ENCODE measurements at places on chromosomes 2 and 18.

DNA sequence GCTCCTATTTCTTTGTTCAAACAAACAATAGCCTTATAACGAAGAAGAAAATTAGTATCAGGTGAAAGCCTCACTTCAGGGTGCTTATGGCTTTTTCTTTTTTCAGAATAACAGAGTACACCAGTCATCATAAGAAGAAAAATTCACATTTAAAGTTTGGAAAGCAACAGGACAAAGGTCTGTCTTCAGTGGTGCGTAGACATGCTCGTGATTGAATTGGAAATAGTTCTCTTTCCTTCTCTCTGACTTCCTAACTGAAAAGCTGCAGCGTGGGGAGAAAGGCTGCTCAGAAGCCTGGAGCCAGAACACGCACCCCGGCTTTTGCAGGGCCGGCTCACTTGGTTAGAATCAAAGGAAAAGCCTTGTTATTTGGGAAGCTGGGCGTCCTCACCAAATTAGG is 127.6 kb upstream of the ZNF516 start:
- H3K27me3 ChIP-seq, result peaks cover 35% of the 10 kb centered on the region
- H3K36me3 ChIP-seq, result no peaks in the 10 kb centered on the region
- DNase-seq, result no peak
- no peak overlapping the region for H3K4me3 ChIP-seq
- H3K4me1 ChIP-seq, result peaks cover 7% of the 10 kb centered on the region

- H3K27me3 ChIP-seq, result peaks cover 3% of the 10 kb centered on the region
- no peak for DNase-seq
- no peaks in the 10 kb centered on the region for H3K36me3 ChIP-seq
- H3K4me3 ChIP-seq, result no peak overlapping the region
- H3K4me1 ChIP-seq, result no peaks in the 10 kb centered on the region
- no peak overlapping the region for H3K27ac ChIP-seq
Observed at GRCh38 chr2:160822006-160822405, 328.4 kb upstream of the RBMS1 start.

DNA sequence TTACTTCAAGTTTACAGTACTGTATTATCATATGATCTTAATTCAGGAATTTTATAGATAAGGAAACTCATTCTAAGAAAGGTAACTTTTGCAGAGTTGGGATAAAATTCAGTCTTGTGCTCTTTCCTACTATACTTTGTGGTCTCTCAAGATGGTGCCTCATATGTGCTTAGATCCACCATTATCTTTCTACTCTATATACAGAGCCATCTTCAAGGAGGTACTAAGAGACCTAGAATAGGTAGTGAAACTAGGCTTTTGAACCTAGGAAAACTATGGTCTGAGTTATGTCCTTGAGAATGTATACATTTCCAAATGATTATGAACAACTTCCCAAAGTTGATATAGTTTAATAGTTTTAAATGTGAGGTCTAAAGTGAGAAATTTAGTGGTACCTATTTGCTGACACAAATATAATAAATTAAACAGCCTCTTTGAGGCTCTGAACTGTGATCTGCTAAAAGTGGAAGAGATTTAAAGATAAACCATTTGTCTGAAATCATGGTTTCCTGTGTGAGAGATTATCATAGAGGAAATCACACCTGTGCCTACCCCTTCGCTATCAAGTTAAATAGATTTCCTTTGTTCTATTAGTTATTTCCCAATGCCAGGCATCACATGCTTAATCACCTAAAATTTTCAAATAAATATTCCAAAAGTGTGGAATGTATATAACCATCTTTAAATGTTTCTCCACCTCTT is 27.2 kb downstream of the ACAA2 start:
- H3K36me3 ChIP-seq, result peaks cover 33% of the 10 kb centered on the region
- H3K27ac ChIP-seq, result peak overlapping the region; percentile 39
- H3K27me3 ChIP-seq, result no peaks in the 10 kb centered on the region
- H3K4me3 ChIP-seq, result no peak overlapping the region
- DNase-seq, result no peak
- peaks cover 18% of the 10 kb centered on the region for H3K4me1 ChIP-seq

DNA sequence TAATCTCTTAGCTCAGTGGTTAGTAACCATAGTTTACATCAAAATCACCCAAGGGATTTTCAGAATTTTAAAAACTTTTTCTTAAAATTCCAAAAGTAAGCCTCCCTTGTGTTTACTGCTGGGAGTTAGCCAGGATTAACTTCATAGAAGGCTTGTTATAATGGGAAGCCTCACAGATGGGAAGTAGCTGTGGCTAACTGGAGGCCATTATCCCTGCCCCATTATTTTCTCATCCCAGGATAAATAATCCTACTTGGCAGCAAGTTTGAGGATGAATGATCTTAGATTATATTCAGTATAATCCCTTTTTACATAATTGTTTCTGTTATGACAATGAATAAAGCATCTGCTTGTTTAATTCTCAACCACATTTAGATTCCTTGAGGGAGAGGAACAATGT is 25.5 kb downstream of the PLEK start:
- no peak overlapping the region for H3K4me3 ChIP-seq
- no peak for DNase-seq
- peak overlapping the region; percentile 4 for H3K27ac ChIP-seq
- H3K4me1 ChIP-seq, result peaks cover 46% of the 10 kb centered on the region

DNA sequence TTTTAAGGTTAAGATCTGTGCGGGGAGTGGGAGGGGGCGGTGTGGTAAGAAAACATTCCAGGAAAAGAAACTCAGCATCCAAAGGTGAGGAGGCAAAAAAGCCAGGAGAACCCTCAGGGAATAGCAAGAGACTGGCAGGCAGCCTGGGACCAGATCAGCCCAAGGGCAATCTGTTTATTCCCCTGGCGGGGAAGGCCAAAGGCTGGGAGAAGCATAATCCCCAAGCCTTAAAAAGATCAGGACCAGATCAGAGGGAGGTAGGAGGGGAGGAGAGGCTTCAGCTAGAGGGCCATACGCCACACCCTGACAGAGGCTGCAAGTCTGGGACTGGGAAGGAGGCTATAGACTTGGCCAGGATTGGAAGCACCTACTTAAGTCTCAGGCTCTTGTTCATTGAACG is 163.0 kb upstream of the PXDN start:
- no peak overlapping the region for H3K4me3 ChIP-seq
- no peak for DNase-seq
- no peaks in the 10 kb centered on the region for H3K4me1 ChIP-seq
- H3K36me3 ChIP-seq, result no peaks in the 10 kb centered on the region
- peaks cover 5% of the 10 kb centered on the region for H3K27me3 ChIP-seq
- no peak overlapping the region for H3K27ac ChIP-seq

- no peak overlapping the region for H3K4me3 ChIP-seq
- H3K4me1 ChIP-seq, result no peaks in the 10 kb centered on the region
- DNase-seq, result no peak
- no peaks in the 10 kb centered on the region for H3K27me3 ChIP-seq
- no peaks in the 10 kb centered on the region for H3K36me3 ChIP-seq
Observed at GRCh38 chr2:11405599-11406266, 60.2 kb downstream of the E2F6 start.

GRCh38 chr2:121258051-121258450 is 27.0 kb downstream of the TFCP2L1 start:
- no peak for DNase-seq
- no peaks in the 10 kb centered on the region for H3K36me3 ChIP-seq
- H3K27ac ChIP-seq, result no peak overlapping the region
- H3K27me3 ChIP-seq, result peaks cover 25% of the 10 kb centered on the region

DNA sequence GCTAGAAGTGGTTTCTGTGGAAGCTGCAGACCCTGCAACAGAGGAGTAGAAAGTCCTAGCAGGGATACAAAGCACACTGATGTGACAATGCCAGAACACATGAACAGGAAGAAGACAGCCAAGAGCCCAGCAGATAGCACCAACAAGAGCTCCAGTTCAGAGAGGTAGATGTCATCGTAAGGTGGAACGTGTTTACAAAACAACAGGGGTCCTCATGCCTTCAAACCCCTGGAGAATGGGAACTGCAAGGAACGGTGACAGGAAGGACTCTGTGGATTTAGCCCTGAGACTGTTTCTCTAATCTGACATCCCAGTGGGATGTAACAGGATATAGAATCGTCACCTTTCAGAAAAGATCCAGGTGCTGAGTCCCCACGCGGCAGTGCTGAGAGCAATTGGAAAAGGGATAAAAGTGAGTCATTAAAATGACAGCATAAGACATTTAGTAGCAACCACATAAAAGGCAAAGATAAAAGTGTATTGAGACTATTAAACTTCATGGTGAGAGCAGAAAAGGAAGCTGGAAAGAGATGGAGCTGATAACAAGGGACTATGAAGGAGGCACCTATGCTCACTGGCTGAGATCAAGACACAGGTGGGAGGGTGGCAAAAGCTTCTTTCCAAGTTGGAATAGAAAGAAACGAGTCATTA is 195.2 kb downstream of the FBXO15 start:
- no peaks in the 10 kb centered on the region for H3K27me3 ChIP-seq
- no peak overlapping the region for H3K27ac ChIP-seq
- no peaks in the 10 kb centered on the region for H3K36me3 ChIP-seq
- DNase-seq, result no peak
- no peak overlapping the region for H3K4me3 ChIP-seq

- no peaks in the 10 kb centered on the region for H3K36me3 ChIP-seq
- no peak overlapping the region for H3K4me3 ChIP-seq
- H3K4me1 ChIP-seq, result no peaks in the 10 kb centered on the region
Observed at GRCh38 chr18:50093366-50094064, 101.4 kb downstream of the MYO5B start.

- H3K4me1 ChIP-seq, result peaks cover 39% of the 10 kb centered on the region
- peak overlapping the region; percentile 90 for H3K27ac ChIP-seq
- H3K36me3 ChIP-seq, result peaks cover 25% of the 10 kb centered on the region
- no peak for DNase-seq
- no peaks in the 10 kb centered on the region for H3K27me3 ChIP-seq
- H3K4me3 ChIP-seq, result peak overlapping the region; percentile 95
Observed at GRCh38 chr18:46096651-46097300, 1.3 kb downstream of the ATP5F1A start.

- no peak for DNase-seq
- H3K27me3 ChIP-seq, result no peaks in the 10 kb centered on the region
- H3K4me3 ChIP-seq, result no peak overlapping the region
Observed at GRCh38 chr18:35467624-35468016, 30.1 kb downstream of the INO80C start.

GRCh38 chr2:231866450-231866849 is 59.7 kb downstream of the NPPC start:
- no peak overlapping the region for H3K4me3 ChIP-seq
- H3K36me3 ChIP-seq, result no peaks in the 10 kb centered on the region
- H3K4me1 ChIP-seq, result no peaks in the 10 kb centered on the region
- H3K27me3 ChIP-seq, result no peaks in the 10 kb centered on the region
- no peak overlapping the region for H3K27ac ChIP-seq
- DNase-seq, result no peak

- H3K27me3 ChIP-seq, result no peaks in the 10 kb centered on the region
- no peak overlapping the region for H3K27ac ChIP-seq
- no peaks in the 10 kb centered on the region for H3K36me3 ChIP-seq
- no peak for DNase-seq
Observed at GRCh38 chr2:217835931-217836891, 166.6 kb downstream of the TNS1 start.

- peaks cover 26% of the 10 kb centered on the region for H3K4me1 ChIP-seq
- DNase-seq, result no peak
- H3K36me3 ChIP-seq, result peaks cover 2% of the 10 kb centered on the region
- peak overlapping the region; percentile 61 for H3K4me3 ChIP-seq
- peak overlapping the region; percentile 95 for H3K27ac ChIP-seq
- H3K27me3 ChIP-seq, result no peaks in the 10 kb centered on the region
Observed at GRCh38 chr2:61537277-61537949, 743 bp downstream of the XPO1 start.

All from T-cell (primary cell).